ENCODE measurements at places on chromosomes 6 and 20.
A peak's percentile ranks its signal among the peaks of the same experiment; 100 is the strongest.

GRCh38 chr6:105401247-105402089 lies 1.4 kb downstream of the PREP start:
- peak; percentile 31 for DNase-seq

- no peak for DNase-seq
These were observed 39.1 kb upstream of the DDR1 start for GRCh38 chr6:30845183-30845582.

DNA sequence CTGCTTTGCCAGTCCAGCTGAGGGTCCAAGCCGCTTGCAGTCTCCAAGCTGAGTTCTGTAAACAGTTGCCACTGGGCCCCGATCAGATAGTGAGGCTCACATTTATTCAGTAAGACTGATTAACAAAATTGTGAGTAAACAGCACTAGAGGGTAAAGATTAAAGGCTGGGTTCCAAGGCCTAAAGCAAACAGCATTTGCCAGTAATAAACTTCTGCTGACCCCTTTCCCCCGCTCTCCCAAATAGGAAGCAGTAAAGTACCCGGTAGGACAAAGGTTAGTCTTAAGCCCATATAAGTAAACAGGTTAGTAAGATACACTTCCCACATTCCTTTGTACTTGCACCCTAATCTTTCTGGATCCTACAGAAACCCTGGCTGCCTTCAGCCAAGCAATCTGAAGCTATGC lies 181.8 kb downstream of the MEI4 start:
- DNase-seq: no peak

DNA sequence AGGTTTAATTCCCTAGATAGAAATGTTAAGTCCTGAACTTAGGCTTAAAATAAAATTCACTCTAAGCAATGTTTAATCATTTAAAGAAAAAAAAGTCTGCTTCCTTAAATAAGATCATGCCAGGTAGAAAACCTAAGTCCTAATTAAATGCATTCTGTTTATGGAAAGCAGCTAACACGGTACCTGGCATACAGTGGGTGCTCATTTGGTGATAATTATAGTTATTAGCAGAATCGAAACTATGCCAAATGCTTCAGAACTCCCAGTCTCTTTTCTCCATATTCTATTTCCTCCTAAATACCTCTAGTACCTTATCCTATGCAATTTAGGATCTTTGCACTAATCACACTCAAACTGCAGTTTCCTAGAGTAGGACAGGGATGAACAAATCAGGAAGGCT lies 331.8 kb downstream of the EPHA7 start:
- DNase-seq: no peak

- DNase-seq: peak; percentile 91
These were observed 22.3 kb downstream of the MARCKS start for GRCh38 chr6:113879186-113880096.

GRCh38 chr6:122904166-122904565 lies 91.9 kb upstream of the CLVS2 start:
- DNase-seq: no peak

- no peak for DNase-seq
These were observed 89.9 kb downstream of the AKAP7 start for GRCh38 chr6:131225127-131225526.

- DNase-seq: no peak
These were observed 30.8 kb upstream of the RUNX2 start for GRCh38 chr6:45297320-45297719.

GRCh38 chr6:156348424-156348823 lies 428.8 kb upstream of the ARID1B start:
- no peak for DNase-seq

- no peak for DNase-seq
These were observed 540 bp upstream of the RBM24 start for GRCh38 chr6:17280552-17281090.

DNA sequence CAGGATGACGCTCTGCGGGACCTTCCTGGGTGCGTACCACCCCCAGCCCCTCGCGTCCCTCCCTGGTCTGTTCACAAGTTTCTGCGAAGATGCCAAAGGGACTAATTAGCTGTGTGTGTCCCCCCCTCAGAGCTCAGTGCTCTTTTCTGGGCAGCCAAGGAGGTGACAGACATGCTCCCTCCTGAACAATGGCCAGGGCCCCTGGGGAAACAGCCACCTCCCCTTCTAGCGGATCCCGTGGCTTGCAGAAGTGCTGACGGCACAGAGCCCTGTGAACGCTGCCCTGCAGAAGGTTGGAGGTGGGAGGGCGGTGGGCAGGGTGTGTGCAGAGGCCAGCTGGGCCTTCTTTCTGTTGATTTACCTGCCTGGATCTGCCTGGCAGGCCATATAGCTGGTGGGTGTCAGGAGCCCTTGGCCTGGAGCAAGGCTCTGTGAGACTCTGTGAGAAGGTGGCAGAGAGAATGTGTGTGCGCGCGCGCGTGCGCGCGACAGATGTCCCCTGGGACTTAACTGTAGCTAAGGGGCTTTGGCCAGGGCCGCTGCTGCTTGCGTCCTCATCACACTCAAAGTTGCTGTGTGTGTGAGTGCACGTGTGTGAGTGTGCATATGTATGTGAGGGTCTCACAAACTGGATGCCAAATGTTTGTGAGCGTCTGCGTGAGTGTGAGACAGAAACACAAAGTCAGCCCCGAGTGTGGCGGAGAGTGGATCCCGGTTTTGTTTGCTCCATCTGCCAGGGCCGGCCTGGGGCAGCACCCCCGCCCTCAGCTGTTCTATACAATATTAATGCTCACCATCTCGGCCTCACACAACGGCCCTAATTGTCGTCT lies 3.5 kb upstream of the MYT1 start:
- no peak for DNase-seq

GRCh38 chr6:136784910-136785746 lies 7.1 kb downstream of the MAP3K5 start:
- DNase-seq: peak; percentile 63

GRCh38 chr20:37846573-37846972 lies 56.4 kb upstream of the VSTM2L start:
- no peak for DNase-seq

GRCh38 chr6:105616521-105616920 lies 213.6 kb upstream of the PREP start:
- peak; percentile 23 for DNase-seq

DNA sequence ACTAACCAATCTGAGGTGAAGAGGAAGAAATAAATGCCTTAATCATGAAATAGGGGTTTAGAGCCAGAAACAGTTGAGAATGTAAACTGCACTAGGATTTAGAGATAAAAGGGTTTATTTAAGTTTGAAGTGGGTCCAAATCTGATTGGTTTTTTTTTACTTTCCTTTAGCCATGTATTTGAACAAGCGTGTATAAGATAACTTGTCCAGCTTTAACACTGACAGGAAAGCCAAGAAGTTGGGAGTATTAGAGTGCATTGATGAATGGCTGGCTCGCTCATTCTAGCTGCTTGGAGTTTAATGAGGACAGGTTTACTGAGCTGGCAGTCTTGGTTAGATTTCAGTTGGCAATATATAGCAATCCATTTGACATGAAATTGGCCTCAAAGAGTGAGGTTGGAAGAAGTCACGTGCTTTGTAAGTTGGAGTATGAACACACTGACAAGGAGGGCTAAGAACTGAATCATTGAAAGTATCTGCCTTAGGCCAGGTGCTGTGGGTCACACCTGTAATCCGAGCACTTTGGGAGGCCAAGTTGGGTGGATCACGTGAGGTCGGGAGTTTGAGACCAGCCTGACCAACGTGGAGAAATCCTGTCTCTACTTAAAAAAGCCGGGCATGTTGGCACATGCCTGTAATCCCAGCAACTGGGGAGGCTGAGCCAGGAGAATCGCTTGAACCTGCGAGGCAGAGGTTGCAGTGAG lies 13.7 kb downstream of the SRSF3 start:
- DNase-seq: no peak

DNA sequence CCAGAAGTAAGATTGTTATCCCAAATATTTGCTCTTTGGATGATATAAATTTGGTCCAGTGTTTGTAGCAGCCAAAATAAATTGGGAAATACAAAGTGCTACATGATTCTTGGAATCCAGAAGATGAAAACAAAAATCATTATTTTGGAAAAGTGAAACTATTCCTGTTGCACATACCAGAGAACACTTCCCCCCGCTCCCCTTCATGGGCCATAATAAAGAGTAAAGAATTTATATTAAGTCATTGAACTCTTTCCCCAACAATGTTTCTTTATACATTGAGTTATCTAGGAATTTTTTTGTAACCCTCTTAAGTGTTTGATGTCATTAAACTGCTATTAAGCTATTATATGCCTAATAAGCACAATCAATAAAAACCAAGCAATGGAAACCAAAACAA lies 490.4 kb upstream of the HS3ST5 start:
- DNase-seq: no peak

- peak; percentile 47 for DNase-seq
These were observed 5.1 kb upstream of the TXLNB start for GRCh38 chr6:139296927-139297326.

DNA sequence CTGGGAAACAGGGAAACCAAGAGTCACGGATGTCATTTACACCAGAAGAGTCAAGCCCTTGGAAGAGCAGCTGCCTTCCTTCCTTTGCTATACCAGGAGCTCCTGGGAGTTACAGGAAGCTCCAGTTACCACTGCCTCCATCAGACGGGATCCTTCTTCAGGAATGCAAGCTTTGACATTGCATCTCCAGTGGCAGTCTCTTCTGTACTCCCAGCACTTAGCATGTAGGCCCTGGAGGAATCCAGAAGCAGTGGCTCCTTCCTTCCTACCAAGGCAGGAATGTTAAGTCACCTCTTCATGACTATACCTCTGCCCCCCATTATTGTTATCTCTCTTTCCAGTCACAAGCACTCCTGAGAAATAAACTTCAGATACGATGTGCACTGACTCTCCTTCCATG lies 836.0 kb downstream of the MAFB start:
- no peak for DNase-seq

- DNase-seq: peak; percentile 66
These were observed 2.1 kb upstream of the TMEM151B start for GRCh38 chr6:44268095-44268628.

DNA sequence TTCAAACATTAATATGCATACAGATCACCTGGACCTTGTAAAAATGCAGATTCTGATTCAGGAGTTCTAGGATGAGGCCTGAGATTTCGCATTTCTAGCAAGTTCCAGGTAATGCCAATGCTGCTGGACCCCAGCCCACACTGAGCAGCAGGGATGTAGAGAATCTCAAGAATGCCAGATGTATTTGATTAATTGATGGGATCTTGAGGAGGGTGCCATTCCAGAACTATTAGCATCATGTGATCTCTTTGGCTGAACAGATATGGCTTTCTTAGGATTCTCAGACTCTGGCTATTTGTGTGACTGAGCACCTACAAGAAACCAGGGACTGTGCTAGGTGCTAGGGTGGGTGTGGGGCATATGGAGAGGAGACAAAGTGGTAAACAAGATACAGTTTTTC lies 16.5 kb upstream of the SNX3 start:
- DNase-seq: no peak

DNA sequence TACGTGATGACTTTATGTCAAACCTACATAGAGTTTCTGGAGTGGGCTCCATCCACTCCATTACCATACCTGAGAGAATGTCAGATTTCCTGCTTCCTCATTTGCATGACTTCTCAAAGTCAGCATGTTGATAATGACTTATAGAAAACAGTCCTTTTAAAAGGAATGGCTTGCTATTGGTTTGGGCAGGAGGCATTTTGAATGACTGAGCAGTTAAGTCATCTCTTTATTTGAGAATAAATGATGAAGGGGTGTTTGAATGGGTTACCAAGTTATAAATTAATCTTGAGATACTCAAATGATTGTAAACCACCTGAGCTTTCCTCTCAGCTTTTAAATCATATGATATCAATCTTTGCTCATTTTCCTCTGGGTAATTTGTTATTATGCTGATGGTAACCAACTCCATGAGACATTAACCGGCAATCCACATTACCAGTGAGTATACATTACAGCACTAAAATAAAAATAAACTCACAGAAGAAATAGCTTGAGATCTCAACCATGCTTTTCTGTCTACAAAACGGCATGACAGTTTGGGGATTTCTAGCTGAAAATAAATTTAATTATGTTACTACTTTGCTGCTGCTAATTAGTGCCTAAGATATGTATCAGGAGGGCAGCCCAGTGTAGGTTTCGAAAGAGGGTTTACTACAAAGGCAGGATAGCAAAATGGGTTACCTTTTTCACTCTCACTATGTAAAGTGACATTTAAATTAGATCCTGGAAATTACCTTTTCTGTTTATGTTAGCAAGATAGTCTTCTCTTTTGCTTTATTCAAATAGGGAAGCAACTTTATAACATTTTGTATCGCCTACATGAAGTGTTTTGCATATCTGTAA lies 78.8 kb downstream of the RPS12 start:
- DNase-seq: no peak

- DNase-seq: no peak
These were observed 36.8 kb downstream of the NTSR1 start for GRCh38 chr20:62745279-62745951.

- peak; percentile 59 for DNase-seq
These were observed 392.7 kb upstream of the MAN1A1 start for GRCh38 chr6:119742188-119742803.

- no peak for DNase-seq
These were observed 2.5 kb upstream of the KCNK15 start for GRCh38 chr20:44743080-44743701.

DNA sequence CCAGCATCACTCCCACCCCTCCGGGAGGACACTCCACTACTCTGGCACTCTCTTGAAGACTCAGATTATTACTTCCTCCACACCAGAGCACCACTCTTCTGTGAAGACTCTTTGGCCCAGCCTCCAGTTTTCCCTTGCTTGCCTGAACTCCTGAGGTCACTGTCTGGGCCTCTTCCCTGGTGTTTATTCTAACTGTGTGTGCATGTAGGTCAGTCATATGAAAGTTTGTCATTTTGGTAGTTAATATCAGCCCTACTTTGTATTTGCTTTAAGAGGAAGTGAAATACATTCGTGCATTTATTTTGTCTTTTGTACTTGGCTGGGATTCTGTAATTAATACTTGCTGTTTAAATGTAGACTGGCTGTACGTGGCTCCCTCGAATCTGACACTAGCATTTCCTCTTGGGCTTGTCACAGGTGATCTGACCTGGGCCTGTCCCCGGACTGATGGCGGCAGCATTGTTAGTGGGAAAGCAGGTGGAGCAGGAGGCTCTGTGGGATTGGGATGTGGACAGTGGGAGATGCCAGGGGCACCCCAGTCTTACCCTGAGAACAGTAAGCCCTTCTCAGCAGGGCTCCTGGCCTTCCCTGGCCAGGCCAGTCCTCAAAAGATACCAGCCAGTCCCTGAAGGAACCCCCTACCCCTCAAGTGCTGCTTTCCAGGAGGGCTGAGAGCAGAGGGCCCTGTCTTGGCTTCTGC lies 350.5 kb downstream of the CDC5L start:
- DNase-seq: peak; percentile 36

All from choroid plexus epithelial cell (primary cell).